ENCODE measurements at places on chromosomes 4 and X.

- DNase-seq: no peak
Measured at GRCh38 chrX:30874851-30875250, 14.2 kb downstream of the TAB3 start.

DNA sequence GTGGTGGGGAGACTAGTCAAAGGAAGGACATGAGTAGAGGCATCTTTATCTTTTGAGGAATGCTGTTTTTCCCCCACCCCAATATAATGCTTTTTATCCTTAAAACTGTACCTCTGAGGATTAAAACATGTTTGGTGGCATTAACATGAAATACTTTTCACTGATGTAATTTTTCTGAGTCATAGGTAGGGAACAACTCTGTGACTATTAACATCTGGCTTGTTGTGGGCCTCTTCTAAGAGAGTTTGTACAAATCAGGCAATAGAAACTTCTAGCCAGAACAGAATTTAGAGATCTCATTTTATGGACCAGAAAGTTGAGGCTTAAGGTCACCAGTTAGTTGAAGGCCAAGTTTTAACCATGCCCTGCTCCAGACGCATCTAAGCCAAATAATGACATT is 207.6 kb downstream of the SOX3 start:
- DNase-seq: no peak

DNA sequence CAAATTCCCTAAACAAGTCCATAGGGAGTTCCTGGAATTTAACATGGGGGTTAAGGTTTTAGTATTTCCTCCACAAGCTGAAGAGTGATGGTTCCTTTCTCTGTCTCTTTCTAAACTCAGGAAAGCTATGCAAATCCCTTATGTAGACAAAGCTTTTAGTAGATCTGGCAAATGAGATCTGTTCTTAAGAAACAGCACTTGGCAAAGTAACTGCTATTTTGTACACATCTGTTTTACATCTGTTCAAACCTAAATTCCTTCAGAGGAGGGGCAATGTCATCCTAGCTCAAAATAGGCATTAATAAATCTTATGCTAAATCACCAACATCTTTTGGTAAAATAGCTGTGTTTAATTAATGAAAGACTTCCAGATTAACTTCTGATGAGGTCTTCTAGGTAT is 137.8 kb upstream of the TBC1D9 start:
- DNase-seq: peak; percentile 19

DNA sequence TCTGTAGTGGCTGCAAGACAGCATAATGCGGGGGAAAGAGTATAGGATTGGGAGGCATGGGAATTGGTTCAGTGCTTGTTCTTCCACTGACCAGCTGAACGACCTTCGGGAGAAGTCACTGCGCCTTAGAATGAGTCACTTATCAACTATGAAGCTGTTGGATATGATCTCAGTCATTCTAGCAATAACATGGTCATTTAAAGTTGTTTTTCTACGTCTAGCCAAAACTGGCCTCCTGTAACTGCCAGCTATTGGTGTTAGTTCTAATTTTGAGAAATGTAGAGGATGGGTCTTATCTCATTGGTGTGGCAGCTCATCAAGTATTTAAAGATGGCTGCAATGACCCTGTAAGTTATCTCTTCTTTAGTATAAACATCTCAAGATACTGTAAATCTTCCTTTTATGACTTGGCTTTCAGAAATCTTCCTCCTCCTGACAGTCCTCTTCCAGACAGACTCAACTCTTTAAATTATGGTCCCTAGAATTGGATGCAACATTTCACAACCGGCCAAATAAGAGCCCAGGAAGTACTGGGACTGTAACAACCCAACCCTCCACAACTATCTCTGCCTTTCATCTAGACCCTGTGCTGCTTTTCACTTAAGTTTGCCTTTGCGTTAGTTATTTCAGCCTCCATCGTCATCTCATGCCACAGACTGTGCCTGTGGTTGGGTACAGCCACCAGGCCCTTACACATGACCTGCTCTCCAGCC is 243.3 kb downstream of the CBR4 start:
- DNase-seq: no peak

- DNase-seq: no peak
Measured at GRCh38 chrX:5646818-5647217, 581.8 kb downstream of the NLGN4X start.

GRCh38 chr4:183124865-183125264 is 25.8 kb downstream of the WWC2 start:
- no peak for DNase-seq

GRCh38 chr4:124879195-124879594 is 166.7 kb upstream of the ANKRD50 start:
- no peak for DNase-seq

DNA sequence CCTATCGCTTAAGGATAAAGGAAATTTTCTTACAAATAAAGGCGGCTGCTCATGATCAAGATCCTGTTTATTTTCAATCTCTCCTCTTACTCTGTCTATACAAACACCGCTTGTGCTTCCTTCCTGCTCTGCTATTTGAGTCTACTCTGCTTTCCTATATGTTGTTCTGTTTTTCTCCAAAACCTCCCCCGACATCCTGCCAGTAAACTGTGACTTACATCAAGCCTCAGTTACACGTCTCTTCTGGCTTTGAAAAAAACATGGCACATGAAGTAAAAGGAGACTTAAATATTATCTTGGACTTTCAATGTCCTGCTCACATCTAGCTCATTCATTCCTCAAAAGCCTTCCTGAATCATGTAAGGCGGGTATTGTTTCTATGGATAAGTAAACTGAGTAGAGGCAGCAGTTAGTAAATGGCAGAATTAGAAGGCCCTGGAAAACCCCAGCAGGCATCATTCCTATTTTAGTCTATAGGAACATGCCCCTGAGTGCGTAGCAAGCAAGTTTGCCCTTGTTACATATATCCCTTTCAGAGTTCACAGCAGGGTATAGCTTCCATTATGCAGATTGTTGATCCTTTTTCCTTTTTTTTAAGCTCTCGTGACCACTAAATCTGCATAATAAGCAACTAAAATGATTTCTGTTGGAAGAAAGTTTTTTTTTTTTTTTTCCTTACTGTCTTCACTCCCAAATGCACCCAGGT is 280.1 kb downstream of the RAPGEF2 start:
- no peak for DNase-seq

DNA sequence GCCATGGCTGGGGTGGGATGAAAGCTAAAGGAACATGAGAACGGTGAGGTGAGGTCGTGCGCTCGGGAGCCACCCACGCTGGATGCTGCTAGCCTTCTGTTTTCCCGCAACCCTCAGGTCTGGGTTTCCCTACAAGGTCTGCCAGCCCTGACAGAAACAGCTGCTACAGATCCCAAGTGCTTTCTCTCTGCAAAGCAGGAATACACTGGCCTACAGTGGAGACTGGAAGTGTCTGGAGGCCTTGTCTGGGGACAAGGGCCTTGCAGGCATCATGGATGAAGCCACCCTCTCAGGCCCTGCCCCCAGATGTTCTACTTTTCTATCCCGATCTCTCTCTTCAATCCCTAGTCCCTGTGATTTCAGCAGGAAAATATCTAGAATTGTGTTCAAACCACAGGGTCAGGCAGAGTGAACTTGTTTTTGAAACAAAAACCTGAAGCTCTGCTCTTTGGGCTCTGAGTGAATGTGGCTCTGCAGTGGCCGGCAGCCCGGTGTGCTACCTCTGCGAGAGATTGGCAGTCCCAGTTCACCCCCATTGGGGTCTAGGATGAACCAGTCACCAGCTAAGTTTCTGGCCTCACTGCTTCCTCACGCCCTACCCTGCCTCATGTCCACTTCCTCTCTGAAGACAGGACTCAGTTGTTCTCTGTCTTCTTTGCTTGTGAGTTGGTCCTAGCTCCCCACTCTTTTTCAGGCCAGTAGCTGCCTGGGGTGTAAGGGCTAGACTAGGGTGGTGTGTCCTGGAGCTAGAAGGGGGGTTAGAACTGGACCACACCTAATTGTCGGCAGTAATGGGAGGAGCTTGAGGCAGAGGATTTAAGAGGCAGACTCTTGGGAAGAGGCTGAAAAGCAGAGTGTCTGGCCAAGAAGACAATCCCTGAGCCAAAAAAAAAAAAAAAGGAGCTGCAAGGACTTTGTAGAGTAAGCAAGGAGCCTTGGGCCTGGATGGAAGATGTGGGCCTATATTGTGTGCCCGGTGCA is 89.6 kb downstream of the RTL5 start:
- DNase-seq: no peak

DNA sequence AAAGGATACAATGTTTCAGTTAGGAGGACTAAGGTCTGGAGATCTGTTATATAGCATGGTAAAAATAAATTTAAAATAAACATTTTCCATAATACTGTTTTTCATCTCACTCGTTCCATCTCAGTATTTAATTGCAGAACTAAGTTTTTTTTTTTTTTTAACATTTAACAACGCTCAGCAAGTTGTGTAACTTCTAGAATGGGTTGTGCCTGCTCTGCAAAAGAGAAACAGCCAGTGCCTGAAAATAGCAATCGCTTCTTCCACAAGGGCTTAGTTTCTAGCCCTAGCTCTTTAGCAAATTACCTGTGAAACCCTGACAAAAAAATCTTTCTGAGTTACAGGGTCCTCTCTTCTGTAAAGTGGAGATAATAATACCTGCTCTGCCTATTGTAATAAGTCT is 41.9 kb downstream of the CNGA1 start:
- DNase-seq: no peak

- DNase-seq: no peak
Measured at GRCh38 chr4:8409264-8410065, 31.1 kb downstream of the ACOX3 start.

DNA sequence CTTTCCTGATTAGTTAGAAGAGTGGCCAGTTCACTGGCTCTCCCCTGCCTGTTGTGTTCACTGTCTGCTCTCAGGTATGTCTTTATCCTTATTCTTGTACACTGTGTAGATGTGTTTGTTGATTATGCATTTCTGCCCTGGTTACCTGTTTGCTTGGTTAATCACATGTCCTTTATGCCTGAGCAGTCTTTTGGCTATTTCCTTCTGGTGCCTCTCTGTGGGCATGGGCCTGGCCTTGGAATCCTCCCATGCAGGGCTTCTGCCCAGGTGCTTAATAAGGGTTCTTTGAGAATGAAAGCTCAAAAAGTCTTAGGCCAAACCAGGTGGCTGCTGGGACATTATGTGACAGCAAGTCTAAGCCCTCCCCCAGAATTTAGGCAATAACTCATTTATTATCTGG is 26.5 kb downstream of the OTUD6A start:
- no peak for DNase-seq

DNA sequence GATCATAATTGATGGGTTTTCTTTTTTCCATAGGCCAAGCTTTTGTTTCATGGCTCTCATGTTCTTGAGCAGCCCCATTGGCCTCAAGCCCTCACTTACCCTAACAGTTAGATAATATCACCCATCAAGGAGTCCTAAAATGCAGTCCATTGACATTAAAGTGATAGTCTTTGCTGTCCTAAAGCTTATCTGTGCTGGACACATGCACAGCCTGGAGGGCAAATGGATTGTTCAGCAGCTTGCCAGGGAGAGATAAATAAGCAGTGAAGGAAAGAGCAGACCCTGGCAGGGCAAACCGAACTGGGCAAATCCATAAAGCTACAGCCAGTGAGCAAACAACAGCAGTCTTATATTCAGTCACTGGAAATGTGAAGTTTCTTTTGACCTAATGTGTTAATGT is 199.6 kb upstream of the MID1 start:
- DNase-seq: no peak

GRCh38 chr4:47219586-47219985 is 188.2 kb downstream of the GABRB1 start:
- DNase-seq: no peak

DNA sequence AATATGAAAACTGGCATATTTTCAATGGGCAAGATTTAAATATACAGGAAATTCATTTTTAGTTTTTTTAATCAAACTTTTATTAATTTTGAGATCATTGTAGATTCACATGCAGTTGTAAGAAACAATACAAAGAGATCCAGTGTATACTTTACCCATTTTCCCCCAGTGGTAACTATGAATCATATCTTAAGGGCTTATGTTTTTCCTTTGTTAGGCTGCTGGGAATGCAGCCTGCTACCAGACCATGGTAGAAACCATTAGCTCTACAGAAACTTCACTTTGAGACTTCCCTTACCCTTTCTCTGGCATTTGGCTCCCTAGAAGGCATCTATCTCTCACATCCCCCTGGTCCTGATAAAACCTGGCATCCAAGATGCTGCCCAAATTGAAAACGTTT is 147.6 kb upstream of the EOLA2 start:
- DNase-seq: no peak

DNA sequence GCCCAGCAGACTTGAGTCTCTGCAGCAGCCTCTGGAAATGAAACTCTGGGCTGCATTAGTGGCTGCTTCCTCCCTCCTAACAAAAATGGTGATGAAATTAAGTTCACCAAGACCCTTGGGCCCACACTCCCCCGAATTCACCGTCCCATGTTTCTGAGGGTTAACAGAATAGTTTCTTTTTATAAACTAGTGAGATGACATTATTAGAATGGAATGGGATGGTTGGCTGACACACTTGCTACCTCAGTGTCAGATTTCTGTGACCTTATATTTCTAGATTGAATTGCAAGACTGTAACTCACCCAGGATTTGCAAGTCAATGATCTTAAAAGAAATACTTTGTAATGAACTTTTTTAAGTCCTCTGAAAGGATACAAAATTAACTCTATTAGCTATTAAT is 127.1 kb downstream of the SHROOM3 start:
- peak; percentile 60 for DNase-seq

DNA sequence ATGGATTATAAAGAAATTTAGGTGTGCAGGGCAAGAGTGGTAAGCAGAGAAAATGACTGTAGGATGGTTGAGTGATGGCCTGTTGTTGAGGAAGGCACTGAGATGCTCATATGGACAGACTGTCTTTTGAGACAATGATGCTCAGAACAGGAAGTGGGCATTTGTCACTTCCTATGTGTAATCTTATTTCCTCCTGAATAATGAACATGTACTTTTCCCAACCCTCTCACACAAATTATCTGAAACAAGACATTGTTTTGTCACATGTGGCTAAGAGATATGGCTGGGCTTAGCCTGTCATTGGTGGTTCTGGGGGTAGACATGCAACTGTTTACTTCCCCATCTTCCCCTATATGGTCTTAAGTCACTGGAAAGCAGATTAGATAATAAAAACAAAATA is 240.5 kb downstream of the CFAP47 start:
- DNase-seq: peak; percentile 0

DNA sequence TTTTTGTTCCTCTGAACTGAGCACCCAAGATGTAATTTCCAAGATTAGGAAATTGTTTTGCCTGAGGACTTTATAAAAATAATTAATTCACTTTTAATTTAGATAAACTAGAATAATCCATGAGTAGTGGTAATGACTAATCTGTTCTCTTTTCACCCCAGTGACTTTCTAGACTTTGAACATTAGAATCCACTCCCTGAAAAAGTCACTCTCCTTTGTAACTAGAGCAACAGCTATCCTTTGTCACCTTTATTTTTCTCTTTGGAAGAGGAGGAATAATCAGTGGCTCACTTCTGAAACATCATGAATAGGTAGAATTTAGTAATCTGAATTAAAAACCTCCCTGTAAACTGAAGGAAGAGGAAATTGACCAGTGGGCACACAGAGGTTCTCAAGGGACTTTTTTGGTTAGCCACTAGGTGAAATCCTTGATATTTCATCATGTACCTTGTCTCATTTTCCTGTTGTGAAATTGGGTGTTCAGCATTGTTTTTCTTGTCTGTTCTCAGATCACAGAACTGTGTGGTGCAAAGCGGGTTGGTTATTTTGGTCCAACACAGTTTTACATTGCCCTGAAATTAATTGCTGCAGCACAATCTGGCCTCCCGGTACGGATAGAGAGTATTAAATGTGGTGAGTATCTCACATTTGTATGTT is 59.4 kb downstream of the REPS2 start:
- DNase-seq: no peak
